ENCODE measurements at places on chromosomes 1 and 21.

DNA sequence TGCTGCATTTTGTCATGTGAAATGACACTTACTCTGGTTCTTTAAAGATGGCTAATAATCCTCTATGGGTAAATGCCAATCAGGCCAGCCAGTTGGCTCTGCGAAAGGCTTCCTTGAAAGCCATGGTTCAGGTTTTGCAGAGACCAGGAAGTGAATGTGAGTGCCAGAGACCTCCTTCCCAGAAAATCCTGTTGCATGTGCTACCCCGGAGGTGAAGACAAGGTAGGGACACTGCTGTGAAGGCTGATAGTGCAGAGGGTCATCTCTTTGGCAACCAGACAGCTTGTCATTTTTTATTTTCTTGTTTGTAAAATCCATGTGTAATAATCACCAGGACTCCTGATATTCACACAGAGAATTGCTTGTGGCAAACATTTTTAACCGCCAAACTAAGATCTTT, 18.7 kb downstream of the LRRC8D start:
- no peak for DNase-seq

DNA sequence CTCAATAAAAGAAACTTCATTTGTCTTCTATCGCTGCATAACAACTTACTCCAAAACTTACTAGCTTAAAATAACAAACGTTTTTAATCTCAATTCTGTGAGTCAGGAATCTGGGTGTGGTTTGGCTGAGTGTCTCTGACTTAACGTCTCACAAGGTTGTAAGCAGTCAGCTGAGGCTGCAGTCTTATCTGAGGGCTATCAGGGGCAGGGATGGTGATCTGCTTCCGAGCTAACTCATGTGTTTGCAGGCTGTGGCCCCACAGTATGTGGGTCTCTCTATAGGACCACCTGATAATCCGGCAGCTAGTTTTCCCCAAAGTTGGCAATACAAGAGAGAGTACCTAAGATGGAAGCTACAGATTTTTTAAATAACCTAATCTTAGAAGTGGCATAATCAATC, 234.2 kb upstream of the FGGY start:
- DNase-seq, result peak; percentile 63

GRCh38 chr1:188140958-188141357, 1312.2 kb downstream of the PLA2G4A start:
- DNase-seq, result no peak

GRCh38 chr1:101509370-101509769, 272.6 kb downstream of the S1PR1 start:
- no peak for DNase-seq

DNA sequence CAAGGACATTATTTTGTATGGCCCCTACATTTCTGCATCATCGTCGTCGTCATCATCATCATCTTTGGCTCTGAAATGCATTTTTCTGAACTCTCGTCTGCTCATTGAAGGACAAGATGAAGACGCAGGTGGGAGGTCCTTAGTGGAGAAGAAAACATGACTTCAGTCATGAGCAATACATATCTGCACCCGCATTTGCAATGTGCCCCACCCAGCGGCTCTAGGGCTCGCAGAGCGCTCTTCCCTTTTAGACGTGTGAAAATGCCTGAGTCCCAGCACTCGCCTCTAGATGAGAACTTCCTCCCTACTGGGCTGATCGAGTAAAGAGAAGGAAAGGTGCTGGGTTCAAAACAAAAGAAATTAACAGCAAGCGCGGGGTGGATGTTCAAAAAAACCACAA, 10.1 kb downstream of the C1orf174 start:
- DNase-seq, result no peak

DNA sequence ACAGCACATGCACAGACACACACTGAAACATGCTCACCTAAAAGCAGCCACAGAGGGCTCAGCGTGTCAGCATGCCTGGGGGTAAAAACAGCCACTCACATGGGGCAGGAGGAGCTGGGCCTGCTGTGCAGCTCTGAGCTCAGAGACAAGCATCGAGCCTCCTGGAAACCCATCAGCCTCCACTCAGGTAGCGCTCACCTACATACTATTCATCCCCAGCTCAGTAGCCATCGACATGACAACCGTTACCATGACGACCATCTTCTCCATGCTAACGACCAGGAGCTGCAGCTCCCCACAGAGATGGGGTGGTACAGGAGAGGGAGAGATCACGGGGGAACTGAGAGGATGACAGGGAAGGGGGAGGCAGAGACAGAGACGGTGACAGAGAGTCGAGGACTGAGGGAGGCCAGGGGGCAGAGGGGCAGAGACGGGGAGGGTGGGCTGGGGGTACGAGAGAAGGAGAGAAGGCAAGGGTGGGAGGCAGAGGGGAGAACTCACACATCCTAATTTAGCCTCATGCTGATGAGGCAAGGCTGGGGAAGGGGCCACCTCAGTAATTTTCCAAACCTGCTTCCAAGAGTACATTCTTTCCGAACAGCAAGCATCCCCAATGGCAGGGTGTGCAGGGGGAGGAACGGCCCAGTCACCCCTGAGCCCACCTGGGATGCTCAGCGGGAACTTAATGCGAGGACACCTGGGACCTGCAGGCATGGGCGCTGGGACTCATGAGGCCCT, 28.4 kb downstream of the SDC3 start:
- no peak for DNase-seq

DNA sequence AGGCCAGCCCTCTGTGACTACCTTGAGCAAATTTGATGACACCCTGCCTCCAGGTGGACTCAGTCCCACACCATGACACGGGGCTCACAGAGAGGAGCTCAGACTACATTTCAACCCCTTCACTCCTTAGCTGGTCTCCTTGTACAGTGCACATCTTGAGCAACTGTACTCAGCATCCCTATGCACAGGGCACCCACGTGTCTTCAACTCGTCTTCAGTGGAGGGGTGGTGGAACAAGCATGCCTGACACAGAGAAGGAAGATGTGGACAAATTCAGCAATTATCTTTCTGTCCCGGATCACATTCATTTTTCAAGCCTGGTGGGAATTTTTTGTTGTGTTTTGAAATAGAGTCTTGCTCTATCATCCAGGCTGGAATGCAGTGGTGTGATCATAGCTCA, 213.7 kb downstream of the KAZN start:
- DNase-seq, result no peak

GRCh38 chr1:159092036-159092760, 15.6 kb upstream of the AIM2 start:
- peak; percentile 79 for DNase-seq

DNA sequence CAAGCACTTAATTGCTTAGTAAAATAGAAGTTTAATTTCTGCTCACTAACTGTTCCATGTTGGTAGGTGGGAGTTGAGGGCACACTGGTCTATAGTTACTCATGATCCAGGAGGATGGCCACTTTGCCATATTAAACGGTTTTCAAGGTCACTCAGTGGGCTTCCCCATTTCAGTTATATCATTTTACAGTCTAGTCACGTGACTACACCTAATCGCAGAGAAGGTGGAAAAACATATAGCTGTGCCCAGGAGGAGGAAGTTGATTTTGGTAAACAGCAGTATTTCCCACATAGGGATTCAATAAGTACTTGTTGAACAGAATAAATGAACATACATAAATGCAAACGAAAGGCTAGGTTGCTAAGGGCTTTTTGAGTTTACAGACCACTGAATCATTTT, 541.1 kb upstream of the CAMK1G start:
- DNase-seq, result no peak

- no peak for DNase-seq
Measured at GRCh38 chr1:241351841-241352240, 5.2 kb downstream of the RGS7 start.

- DNase-seq, result no peak
Measured at GRCh38 chr1:2981981-2982614, 39.2 kb upstream of the ACTRT2 start.

- DNase-seq, result no peak
Measured at GRCh38 chr1:7912743-7913557, 27.7 kb downstream of the TNFRSF9 start.

DNA sequence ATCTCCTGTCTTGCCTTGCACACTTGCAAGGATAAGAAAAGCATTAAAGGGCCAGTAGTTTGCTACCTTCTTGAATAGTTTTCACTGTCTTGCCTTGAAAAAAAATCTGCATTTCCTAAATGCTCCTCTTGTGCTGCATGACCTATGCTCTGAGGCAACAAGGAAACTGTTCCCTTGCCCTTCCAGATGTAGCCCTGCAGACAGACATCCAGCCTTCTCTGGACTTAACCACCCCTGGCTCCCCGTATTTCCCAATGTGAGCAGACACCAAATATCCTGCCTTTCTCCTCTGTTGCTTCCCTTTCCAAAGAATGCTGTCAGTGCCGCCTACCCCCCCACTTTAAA, 177.6 kb downstream of the GABPA start:
- DNase-seq, result no peak

DNA sequence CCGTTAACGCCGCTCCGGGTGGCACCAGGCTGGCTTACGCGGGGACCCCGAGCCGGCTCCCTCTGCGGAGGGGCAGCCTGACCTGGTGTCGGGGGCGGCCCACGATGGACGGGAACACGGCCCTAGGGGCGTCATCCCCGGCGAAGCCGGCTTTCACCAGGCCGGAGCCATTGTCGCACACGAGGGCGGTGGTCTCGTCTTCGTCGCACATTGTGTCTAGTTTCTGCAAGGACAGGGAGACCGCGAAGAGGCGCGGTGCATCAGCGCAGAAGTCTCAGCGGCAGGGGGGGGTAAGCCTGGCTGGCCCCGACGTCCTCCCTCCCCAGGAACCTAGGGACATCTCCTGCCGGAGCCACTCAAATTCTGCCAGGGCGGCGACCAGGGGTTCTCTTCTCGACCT, 989 bp downstream of the ACTA1 start:
- DNase-seq, result no peak

DNA sequence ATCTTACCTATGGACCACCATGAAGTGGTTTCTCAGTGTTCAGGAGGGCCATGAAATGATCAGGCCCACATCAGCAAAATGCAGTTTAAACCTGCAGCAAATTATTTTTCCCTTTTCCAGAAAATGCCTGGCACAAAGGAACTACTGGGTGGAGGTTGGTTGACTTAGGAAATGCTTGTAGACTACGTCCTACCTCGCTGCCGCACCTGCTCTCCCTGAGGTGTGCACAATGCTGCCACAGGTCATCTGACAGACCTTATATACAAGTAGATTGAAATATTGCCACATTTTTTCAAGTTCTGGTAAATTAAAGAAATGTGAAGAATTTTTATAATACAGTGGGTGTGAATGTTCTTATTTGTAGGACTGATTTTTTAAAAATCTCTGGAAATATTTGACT, 166.7 kb upstream of the PDE4B start:
- DNase-seq, result no peak

DNA sequence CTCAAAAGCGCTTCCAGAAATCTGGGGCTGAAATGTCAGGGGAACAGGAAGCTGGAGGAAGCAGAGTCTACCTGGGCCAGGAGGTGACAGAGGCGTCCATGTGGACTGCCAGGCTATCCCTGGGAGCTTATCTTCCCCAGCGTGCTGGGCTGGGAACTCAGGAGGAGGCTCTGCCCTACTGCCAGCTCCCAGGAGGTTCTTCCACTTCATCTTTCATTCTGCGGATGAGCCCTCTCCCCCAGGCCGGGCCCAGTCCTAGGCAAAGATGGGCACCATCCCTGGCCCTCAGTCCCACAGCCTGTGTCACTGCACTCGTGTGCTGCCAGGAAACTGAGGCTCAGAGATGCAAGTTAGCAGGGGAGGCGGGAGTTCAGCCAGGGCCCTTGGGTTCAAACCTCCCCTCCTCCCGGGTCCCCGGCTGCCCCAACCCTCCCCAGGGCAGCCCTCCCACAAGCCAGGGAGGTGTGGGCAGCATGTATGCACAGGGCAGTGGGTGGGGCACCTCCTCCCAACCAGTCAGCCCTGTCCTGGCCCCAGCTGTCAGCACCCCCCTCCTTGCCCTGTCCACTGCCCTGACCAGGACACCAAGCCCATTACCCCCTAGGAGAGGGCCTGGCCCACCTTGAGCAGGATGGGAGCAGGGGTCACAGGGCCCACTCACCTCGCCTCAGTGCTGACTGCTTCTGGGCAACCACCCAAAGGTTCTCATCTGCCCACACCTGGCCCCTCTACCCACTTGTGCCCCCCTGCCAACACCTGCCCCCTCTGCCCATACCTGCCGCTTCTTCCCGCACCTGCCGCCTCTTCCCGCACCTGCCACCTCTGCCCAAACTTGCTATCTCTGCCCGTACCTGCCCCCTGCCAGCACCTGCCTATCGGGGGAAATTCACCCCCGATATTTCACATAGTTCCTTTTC, 226.0 kb downstream of the NPHP4 start:
- DNase-seq, result no peak

DNA sequence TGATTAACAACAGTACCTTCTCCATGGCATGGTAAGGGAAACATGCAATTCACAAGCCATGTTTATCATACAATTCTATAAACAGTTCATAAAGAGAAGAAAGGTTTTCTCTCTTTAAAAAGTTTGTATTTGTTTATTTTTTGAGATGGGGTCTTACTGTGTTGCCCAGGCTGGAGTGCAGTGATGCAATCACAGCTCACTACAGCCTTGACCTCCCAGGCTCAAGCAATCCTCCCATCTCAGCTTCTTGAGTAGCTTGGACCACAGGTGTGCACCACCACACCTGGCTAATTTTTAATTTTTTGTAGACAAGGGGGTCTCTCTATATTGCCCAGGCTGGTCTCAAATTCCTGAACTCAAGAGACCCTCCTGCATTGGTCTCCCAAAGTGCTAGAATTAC, 28.0 kb downstream of the SLC37A1 start:
- no peak for DNase-seq

- DNase-seq, result no peak
Measured at GRCh38 chr1:221925947-221926346, 184.1 kb upstream of the DUSP10 start.

DNA sequence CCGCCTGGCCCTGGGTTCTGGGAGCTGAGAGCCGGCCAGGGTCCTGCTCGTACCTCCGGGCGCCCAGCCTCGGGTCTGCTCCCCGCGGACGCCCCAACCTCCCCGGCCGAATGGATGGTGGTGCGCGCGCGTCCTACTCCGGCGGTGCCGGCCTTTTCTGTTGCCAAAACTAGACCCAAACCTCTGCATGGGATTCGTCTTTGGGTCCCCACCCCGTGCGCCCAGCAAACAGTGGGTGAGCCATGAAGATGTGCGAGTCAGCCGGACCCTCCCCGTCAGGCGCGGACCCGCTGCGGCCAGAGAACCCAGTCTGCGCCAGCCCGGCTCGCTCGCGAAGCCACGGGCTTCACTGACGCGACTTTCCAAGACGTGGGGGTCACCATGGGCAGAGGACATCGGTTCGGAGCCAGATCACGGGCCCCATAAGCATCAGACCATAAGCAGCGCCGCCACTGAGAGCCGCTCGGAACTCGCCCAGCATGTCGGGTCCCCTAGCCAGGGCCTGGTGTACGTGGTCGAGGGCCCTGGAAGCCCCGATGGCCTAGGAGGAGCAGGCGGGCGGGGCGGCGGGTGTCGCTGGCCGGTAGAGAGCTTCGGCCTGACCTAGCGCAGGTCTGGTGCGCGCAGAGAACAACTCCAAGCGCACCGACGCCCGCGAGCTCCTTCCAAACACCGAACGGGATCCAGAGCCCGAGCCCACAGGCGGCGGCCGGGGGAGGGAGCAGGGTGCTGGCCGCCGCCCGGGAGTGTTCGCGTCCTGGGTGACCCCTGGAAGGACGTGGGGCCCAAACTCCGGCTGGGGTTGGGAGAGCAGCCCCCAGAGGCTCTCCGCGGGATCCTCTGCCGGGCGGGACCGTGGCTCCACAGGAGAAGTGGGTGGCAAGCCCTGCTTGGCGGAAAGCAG, 1.0 kb upstream of the TP73 start:
- peak; percentile 11 for DNase-seq
